ENCODE measurements at places on chromosomes 7 and 10.

GRCh38 chr7:2559283-2559950 is 638 bp downstream of the IQCE start:
- DNase-seq, result peak; percentile 83

- no peak for DNase-seq
Measured at GRCh38 chr7:98807068-98808048, 62.5 kb downstream of the TMEM130 start.

DNA sequence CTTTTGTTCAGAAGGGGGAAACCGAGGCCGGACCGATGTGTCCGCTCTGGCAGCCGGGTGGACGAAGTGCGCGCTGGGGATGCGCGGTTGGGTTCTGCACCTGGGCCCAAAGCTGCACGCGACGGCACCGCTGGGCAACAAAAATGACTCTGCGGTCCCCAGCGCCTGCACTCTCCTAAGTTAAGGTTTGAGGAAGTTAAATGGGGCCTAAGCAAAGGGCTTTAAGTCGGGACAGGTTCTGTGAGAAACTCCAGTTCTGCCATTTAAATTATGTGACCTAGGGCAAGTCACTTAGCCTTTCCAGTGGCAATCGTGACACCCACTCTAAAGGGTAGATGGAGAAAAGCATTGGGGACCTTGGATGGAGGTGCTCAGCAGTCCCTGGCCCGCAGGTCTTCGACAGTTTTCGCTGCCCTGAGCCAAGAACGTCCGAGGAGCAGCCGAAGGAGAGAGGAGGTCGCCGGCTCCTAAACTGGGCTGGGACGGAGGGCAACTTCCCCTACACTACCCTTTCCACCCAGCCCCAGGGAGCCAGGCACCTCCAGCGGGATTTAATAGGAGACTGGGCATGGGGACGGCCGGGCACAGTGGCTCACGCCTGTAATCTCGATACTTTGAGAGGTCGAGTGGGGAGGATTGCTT is 534 bp upstream of the ACBD5 start:
- peak; percentile 82 for DNase-seq

- no peak for DNase-seq
Measured at GRCh38 chr7:69439636-69440325, 158.5 kb upstream of the AUTS2 start.

- no peak for DNase-seq
Measured at GRCh38 chr7:36636126-36636525, 88.2 kb downstream of the AOAH start.

DNA sequence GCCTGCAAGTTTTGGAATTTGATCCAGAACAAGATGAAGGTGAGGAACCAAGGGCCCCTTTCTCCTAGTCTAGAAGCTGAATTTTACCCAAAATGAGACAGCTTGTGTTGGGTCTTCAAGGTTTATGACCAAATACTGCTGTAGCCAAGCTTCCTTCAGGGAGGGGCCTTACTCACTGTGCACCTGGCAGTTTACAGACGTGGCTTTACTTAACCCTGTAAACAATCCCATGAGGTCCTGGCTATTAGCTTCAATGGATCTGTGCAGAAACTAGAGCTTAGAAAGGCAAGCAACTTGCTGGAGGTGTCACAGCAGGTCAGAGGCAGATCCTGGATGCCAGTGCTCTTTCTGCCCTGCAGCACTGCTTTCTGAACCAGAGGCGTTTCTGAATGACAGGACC is 46.7 kb downstream of the PDLIM1 start:
- DNase-seq, result no peak

DNA sequence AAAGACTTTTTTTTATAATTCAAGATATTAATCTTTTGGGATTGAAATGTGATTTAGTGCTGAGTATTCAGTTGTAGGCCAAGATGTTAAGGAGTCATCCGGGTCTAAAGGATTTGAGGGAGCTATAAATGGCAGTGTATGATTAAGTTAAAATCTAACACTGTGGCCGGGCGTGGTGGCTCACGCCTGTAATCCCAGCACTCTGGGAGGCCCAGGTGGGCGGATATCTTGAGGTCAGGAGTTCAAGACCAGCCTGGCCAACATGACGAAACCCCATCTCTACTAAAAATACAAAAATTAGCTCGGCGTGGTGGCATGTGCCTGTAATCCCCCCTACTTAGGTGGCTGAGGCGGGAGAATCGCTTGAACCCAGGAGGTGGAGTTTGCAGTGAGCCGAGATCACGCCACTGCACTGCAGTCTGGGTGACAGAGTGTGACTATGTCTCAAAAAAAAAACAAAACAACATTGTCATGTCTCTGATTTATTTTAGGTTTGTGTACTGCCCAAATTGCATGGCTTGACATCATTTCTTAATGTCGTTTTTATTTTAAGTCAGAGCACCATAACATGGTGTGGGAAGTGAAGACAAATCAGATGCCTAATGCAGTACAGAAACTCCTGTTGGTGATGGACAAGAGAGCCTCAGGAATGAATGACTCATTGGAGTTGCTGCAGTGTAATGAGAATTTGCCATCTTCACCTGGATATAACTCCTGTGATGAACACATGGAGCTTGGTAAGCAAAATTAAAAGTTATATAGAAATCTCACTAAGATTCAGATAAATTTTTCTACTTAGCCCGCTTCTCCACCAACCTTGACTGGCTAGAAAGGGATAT is 10.7 kb downstream of the HBP1 start:
- DNase-seq, result no peak

GRCh38 chr10:133476641-133476990 is 22.9 kb downstream of the SCART1 start:
- no peak for DNase-seq

GRCh38 chr7:11221984-11222383 is 248.3 kb downstream of the PHF14 start:
- DNase-seq, result no peak

DNA sequence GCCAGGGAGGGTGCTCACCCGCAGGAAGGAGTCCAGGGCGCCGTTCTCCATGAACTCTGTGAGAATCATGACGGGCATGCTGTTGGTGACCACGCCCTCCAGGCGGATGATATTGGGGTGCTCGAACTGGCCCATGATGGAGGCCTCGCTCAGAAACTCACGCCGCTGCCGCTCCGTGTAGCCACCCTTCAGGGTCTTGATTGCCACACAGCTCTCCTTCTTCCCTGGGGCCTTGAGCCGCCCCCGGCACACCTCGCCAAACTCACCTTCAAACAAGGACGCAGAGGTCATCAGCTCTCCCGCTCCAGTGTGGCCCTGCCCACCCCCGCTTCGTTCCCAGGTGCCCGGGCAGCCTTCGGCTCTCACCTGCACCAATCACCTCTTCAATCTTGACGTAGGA is 14.6 kb downstream of the EPHB4 start:
- no peak for DNase-seq

- no peak for DNase-seq
Measured at GRCh38 chr10:62057359-62057758, 155.9 kb downstream of the ARID5B start.

GRCh38 chr7:99221866-99222265 is 14.0 kb upstream of the KPNA7 start:
- peak; percentile 44 for DNase-seq

DNA sequence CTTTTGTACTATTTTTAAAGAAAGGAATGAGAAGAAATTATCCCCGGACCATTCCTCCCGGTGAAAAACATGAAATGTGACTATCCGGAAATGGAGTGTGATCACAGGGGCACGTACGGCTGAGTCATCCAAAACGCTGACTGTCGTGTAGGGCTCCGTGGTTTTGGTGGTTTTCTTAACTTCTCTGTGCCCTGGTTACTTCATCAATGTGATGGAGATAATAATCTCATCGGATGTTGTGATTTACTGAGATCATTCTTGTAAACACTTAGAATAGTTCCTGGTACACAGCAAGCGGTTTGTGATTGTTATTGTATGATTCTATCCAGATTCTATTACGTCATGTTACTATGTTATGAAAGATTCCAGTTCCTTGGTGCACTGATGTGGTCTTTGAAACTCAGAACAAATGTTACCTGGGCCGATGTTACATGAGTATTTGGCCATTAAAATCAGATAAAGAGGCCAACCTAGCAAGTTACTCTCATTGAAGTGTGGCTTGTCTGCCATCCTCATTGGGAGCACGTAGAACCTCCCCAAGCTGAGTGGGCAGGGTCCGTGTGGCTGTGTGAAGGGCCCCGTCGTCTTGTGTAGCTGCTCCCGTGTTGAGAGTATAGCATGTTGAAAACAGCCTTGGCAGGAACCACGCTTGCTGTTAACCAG is 99.5 kb downstream of the CAMK1D start:
- DNase-seq, result no peak

- DNase-seq, result peak; percentile 55
Measured at GRCh38 chr7:98674461-98674860, 57.4 kb downstream of the NPTX2 start.

- DNase-seq, result no peak
Measured at GRCh38 chr7:22121702-22122474, 176.2 kb upstream of the CDCA7L start.

- no peak for DNase-seq
Measured at GRCh38 chr7:157930926-157931466, 594.2 kb downstream of the DNAJB6 start.

DNA sequence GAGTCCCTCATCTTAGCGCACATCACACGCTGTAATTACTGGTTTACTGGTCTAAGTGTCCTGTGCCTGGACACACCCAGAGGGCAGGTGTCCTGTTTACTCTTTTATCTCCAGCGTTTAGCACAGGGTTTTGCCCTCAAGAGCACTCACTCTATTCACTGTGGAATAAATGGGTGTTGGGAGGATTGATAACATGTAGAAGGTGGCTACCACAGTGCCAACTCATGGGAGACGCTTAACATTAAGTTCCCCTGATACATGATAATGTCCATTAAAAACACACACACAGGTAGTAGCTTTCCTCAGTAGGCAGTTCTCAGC is 96.1 kb upstream of the EFCAB10 start:
- peak; percentile 0 for DNase-seq

- DNase-seq, result no peak
Measured at GRCh38 chr10:72682638-72683037, 9.3 kb upstream of the MCU start.
